PC-9 (cell line): ENCODE measurements at places on chromosomes 16 and 17. TPM values are rescaled to one million over a fixed set of nuclear protein-coding genes. Genes with fewer than 3 reads are reported as not detected.

DNA sequence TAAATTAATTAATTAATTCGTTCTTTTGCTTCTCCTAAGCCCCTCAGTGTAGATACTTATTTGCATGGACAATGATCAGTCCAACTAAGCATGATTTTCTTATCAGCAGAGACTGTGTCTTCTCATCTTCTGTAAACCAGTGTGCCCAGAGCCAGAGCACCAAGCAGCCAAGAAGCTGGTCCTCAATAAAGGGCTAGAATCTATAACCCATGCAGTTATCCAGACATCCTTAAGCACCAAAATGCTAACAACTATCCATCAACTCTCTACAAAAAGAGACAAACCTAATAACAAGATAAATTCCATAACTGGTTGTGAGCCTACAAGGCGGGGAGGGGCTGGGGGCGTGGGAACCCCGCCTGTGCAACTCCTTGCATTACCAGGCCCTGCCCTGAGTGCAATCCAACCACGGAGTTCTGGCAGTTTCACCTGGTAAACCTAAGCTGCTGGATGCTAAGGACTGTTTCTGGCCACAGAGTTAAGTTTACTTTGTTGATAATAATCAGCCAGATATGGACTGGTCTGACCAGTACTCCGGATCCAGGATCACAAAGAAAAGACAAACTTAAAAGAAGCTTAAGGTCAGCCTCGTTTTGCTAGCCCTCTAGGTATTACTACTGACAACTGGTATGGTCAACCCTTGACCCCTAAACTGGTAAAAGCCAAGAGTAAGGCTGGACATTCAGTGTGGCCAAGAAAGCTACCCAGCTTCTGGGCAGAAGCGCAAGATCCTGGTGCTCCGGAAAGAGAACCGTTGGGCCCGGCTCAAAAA is 51.5 kb downstream of the ZFHX3 start:
- peaks cover 75% of the 10 kb centered on the region for H3K4me1 ChIP-seq
- peak overlapping the region; percentile 91 for H3K27ac ChIP-seq
- no peaks in the 10 kb centered on the region for H3K27me3 ChIP-seq
- peak overlapping the region; percentile 39; the same call in 1 of the 2 replicates for H3K4me3 ChIP-seq

GRCh38 chr16:17520561-17520960 is 49.8 kb upstream of the XYLT1 start:
- no peaks in the 10 kb centered on the region for H3K27me3 ChIP-seq
- no peaks in the 10 kb centered on the region for H3K36me3 ChIP-seq
- H3K27ac ChIP-seq = no peak overlapping the region
- DNase-seq = no peak

GRCh38 chr16:89422905-89423630 is 67.3 kb downstream of the ANKRD11 start:
- no peak for DNase-seq
- no peaks in the 10 kb centered on the region for H3K27me3 ChIP-seq
- no peak overlapping the region for H3K27ac ChIP-seq
- no peak overlapping the region for H3K4me3 ChIP-seq
- H3K4me1 ChIP-seq = no peaks in the 10 kb centered on the region

GRCh38 chr17:67479148-67479547 is 102.1 kb downstream of the PITPNC1 start:
- no peak overlapping the region for H3K4me3 ChIP-seq
- no peaks in the 10 kb centered on the region for H3K27me3 ChIP-seq
- no peaks in the 10 kb centered on the region for H3K36me3 ChIP-seq
- no peak overlapping the region for H3K27ac ChIP-seq

Gene TBC1D3K
- not detected in 2 replicates for total RNA-seq

- H3K4me3 ChIP-seq = no peak overlapping the region
- no peaks in the 10 kb centered on the region for H3K27me3 ChIP-seq
- H3K27ac ChIP-seq = no peak overlapping the region
- H3K4me1 ChIP-seq = peaks cover 16% of the 10 kb centered on the region
- H3K36me3 ChIP-seq = no peaks in the 10 kb centered on the region
These were observed 2.6 kb downstream of the TK2 start for GRCh38 chr16:66547101-66547989.

Gene TMEM220
- total RNA-seq = not detected in 2 replicates

Gene GPRC5C
- 27.9 and 32.4 TPM in 2 replicates for total RNA-seq

Gene HBQ1
- total RNA-seq = not detected in 2 replicates

Gene PPM1D
- total RNA-seq = 10.4 and 12.1 TPM in 2 replicates

DNA sequence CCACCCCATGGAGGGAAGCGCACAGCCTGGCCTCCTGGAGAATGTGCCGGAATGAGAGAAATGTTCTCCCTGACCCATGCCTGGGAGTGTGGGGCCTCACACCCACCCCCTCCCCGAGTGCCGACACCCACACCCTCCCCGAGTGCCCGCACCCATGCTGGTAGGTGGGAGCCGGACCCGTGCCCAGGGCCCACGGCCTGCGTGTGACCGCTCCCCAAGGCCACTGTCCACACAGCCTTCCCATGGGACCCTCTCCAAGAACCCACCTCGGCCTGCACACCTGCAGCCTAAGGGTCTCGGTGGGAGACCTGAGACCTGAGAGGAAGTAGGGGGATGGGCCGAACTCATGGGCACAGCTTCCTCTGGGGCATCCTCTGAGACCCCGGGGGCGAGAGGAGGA is 3.3 kb upstream of the PVALEF start:
- H3K36me3 ChIP-seq = no peaks in the 10 kb centered on the region
- no peak overlapping the region for H3K4me3 ChIP-seq
- H3K27ac ChIP-seq = no peak overlapping the region
- DNase-seq = no peak
- no peaks in the 10 kb centered on the region for H3K4me1 ChIP-seq

DNA sequence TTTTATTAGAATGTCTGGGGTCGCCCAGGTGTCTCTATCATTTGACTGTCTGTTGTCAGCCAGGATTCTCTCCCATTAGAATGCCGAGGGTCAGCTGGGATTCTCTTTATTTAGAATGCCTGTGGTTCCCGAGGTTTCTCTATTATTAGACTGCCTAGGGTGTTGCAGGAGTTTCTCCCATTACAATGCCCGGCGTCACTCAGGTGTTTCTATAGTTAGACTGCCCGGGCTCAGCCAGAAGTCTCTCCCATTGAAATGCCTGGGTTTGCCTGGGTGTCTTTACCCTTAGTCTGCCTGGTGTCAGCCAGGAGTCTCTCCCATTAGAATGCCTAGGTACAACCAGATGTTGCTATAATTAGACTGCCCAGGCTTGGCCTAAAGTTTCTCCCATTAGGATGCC is 2252.0 kb downstream of the TP53TG3F start:
- H3K36me3 ChIP-seq = no peaks in the 10 kb centered on the region
- H3K27ac ChIP-seq = no peak overlapping the region
- H3K4me3 ChIP-seq = no peak overlapping the region
- no peaks in the 10 kb centered on the region for H3K27me3 ChIP-seq
- H3K4me1 ChIP-seq = no peaks in the 10 kb centered on the region
- no peak for DNase-seq

Gene PRR35
- total RNA-seq = 0.35 TPM in 1 of 2 replicates, not detected in the other

DNA sequence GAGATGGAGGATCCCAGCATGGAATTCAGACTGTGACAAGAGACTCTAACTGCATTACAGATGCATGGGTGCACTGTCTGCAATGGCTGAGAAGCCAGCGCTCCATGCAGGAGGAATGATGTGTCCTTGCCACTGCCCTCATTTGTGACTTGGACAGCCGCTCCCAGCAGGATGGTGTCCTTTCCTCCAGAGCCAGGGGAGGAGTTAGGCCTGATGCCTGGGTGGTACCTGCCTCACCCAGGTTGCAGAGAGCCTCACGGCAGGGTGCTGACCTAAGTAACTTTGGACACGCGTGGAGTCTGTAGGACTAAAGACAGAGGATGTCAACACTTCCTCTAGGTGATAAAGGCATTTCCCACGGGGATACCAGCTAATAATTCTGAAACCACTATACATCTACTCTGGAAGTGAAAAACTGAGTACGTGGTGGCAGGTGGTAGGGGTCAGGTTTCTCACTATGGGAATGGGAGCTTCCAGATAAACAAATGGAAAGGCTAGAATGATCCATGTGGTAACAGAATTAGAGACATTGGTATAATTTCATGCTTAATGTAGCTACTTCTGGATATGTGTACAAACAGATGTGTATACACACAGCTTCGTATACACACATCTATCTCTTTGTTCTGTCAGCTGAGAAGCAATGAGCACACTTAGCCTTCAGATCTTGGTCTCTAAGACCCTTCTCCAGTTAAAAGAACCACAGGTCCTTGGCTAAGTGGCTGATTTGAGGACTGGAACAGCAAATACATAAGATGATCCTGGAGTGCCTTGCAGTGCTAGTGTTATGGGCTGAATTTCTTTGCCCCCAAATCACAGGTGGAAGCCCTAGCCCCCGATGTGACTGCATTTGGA is 13.7 kb upstream of the CSNK1D start:
- H3K27me3 ChIP-seq = no peaks in the 10 kb centered on the region
- H3K4me1 ChIP-seq = peaks cover 44% of the 10 kb centered on the region
- peak overlapping the region; percentile 33; the same call in 1 of the 2 replicates for H3K4me3 ChIP-seq
- no peaks in the 10 kb centered on the region for H3K36me3 ChIP-seq
- H3K27ac ChIP-seq = peak overlapping the region; percentile 94
- DNase-seq = no peak

DNA sequence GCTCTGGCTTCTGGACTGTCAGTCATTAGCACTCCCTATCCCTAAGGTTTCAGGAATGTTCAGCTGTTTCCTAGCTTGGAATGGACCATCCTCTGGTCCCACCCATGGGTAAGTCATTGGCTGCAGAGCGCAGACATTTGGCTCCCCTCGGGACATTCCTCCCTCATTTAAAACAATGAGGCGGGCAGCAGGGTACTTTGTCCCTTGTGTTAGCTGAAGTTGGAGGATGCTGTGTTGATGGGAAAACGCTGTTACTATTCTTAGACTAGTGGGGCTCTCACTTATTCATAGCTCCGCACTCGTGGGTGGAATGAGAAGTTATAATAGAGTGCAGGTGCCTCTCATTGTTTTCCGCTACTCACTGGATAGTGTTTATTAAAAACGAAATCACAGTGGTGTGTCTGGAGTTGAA is 673.8 kb downstream of the WWOX start:
- no peaks in the 10 kb centered on the region for H3K27me3 ChIP-seq
- H3K36me3 ChIP-seq = no peaks in the 10 kb centered on the region
- H3K4me1 ChIP-seq = no peaks in the 10 kb centered on the region
- no peak for DNase-seq
- H3K4me3 ChIP-seq = no peak overlapping the region

DNA sequence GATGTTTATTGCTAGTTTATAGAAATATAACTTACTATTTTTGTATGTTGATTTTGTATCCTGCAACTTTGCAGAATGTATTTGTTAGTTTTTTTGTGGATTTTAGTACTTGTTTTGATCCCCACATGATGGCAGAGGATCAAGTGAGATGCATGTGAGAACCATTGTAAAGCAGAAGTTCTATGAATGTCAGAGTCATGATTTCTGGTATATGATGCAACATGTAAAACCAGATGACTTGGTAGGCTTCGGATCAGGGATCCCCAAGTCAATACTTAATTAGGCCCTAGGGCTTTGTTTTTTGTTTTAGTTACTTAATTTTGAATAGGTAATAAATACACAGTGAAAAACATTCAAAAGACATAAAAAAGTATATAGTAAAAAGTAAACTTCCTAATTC is 45.8 kb downstream of the ESRP2 start:
- no peaks in the 10 kb centered on the region for H3K4me1 ChIP-seq
- H3K27me3 ChIP-seq = no peaks in the 10 kb centered on the region
- H3K4me3 ChIP-seq = no peak overlapping the region
- H3K27ac ChIP-seq = no peak overlapping the region
- no peak for DNase-seq

Gene RTN4RL1
- 0.13 and 0.35 TPM in 2 replicates for total RNA-seq

- no peak overlapping the region for H3K27ac ChIP-seq
- H3K27me3 ChIP-seq = no peaks in the 10 kb centered on the region
- no peak for DNase-seq
- no peak overlapping the region for H3K4me3 ChIP-seq
- no peaks in the 10 kb centered on the region for H3K36me3 ChIP-seq
- H3K4me1 ChIP-seq = no peaks in the 10 kb centered on the region
These were observed 22.7 kb upstream of the KSR1 start for GRCh38 chr17:27433521-27433920.

DNA sequence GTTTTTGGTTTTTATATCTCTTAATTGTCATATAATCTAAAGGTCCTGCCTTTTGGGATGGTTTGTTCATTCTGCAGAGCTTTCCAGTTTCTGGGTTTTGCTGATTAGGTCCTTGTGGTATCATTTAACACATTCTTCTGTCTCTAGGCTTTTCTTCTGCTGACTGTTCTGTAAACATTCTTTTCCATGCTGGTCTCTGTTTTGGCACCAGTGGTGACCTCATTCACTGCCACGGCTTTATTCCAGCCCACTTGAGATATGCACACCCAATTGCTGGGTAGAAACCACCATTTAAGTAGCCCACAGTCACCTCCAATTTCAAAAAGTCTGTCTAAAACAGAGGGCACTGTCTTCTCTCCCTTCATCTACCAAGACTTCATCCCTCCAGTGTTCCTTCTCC is 31.1 kb upstream of the COX10 start:
- H3K27me3 ChIP-seq = no peaks in the 10 kb centered on the region
- H3K36me3 ChIP-seq = no peaks in the 10 kb centered on the region
- no peak overlapping the region for H3K4me3 ChIP-seq

Gene TAC4
- total RNA-seq = not detected in 2 replicates

- no peak overlapping the region for H3K27ac ChIP-seq
- no peak overlapping the region for H3K4me3 ChIP-seq
- no peaks in the 10 kb centered on the region for H3K36me3 ChIP-seq
- H3K4me1 ChIP-seq = no peaks in the 10 kb centered on the region
- DNase-seq = no peak
- no peaks in the 10 kb centered on the region for H3K27me3 ChIP-seq
These were observed 25.4 kb upstream of the RPTOR start for GRCh38 chr17:80519091-80519781.

- H3K4me3 ChIP-seq = peak within 1 kb of the TSS; percentile 91
- peaks cover 31% of the 10 kb centered on the region for H3K4me1 ChIP-seq
- H3K36me3 ChIP-seq = no peaks in the 10 kb centered on the region
- no peaks in the 10 kb centered on the region for H3K27me3 ChIP-seq
These were observed at the start of gene CES2 for GRCh38 chr16:66935314-66936011. Gene CES2, plus strand, starts transcription at chr16:66935516. Its CDS starts 120 bp downstream, at chr16:66935636.

DNA sequence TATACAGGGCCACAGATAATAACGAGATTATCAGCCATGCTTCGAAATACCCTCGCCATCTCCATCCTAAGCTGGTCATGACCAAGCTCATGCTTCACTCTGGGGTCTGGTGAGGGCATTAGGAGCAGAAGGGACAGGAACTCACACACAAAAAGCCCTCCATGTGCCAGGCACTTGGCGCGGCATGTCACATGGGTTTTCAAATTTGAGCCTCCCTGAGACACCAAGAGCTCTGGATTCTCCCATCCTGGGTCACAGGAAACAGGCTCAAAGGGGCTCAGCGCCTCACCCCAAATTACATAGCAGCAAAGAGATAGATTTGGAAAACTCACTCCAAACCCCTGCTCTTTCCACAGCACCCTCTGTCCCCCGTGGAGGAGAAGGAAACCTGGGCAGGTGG is 239.5 kb downstream of the GSG1L start:
- H3K4me1 ChIP-seq = no peaks in the 10 kb centered on the region
- H3K27ac ChIP-seq = no peak overlapping the region
- H3K36me3 ChIP-seq = no peaks in the 10 kb centered on the region

Gene CCL3
- not detected in 2 replicates for total RNA-seq

DNA sequence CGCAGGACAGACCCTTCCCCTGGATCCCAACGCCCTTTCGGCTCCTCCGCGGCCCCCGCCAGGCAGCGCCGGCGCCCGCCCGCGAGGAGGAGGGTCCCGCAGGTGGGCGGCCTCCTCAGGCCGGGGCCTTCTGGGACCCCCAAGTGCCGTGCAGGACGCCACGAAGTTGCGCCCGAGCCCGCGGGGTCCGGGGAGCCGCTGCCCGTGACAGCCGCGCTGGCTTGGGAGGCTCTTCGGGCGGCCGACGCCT is 504 bp downstream of the ERN1 start:
- peaks cover 29% of the 10 kb centered on the region for H3K4me1 ChIP-seq
- no peaks in the 10 kb centered on the region for H3K27me3 ChIP-seq
- peak overlapping the region; percentile 72 for H3K27ac ChIP-seq
- DNase-seq = no peak

Gene SEPTIN12
- not detected in 2 replicates for total RNA-seq

Gene GEMIN4
- total RNA-seq = 41.4 and 47.4 TPM in 2 replicates

Gene TM4SF5
- not detected in 2 replicates for total RNA-seq

Gene CD300E
- total RNA-seq = not detected in 2 replicates
